Neuronal stem cell (in vitro differentiated cells): ENCODE measurements at places on chromosomes 7 and 10.
A peak's percentile ranks its signal among the peaks of the same experiment; 100 is the strongest.

GRCh38 chr10:126893841-126894240 lies 11.4 kb upstream of the DOCK1 start:
- DNase-seq, result no peak

DNA sequence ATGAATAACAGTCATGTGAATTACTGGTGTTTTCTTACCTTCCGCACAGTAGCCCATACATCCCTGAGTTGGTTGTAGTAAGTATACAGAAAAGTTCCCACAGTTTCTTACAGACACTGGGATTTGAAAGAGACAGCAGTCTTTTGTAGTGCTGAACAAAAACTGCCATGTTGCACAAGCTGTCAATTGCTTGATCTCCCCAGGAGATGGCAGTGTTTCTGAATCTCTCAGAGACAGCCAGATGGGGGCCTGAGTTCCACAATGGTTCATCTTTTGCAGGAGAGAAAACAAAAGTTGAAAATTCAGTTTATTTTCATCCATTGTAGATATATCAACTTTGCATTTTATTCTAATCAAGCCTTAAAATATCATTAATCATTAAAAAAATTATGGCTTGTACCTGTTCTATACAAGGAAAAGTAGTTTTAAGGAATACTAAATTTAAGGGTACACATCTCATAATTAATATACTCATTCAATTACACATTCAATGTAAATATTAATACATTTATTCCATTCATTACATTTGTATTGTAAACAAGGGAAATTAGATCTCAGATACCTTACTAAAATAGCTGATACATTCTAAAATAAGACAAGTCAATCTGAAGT lies 14.5 kb downstream of the VWDE start:
- DNase-seq, result peak; percentile 65

DNA sequence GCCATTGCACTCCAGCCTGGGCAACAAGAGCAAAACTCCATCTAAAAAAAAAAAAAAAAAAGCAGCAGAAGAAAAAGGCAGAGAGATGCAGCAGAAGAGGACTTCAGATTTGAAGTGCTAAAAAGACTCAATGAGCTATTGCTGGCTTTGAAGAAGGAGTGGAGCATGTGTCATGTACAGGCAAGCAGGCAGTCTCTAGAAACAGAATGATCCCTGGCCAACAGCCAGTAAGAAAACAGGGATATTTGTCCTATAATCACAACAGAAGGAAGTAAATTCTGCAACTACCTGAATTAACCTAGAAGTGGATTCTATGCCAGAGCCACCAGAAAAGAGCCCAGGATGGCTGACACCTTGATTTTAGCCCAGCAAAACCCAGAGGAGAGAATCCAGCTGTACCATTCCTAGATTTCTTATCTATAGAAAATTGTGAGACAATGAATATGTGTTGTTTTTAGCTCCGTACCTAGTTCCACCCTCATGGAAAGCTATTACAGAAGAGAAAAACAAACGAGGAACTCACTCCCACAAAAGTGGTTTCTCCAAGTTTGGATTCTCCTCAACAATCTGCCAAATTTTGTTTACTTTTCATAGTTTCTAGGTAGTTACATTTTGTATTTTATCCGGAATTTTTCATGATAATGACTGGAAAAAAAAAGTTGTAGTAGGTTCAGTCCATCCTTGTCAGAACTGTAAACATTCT lies 198.2 kb upstream of the GNAI1 start:
- no peak for DNase-seq

GRCh38 chr7:155032978-155033377 lies 30.1 kb upstream of the PAXIP1 start:
- no peak for DNase-seq

- no peak for DNase-seq
Measured at GRCh38 chr7:22173685-22174573, 183.0 kb downstream of the RAPGEF5 start.

GRCh38 chr7:8015100-8015745 lies 46.6 kb downstream of the GLCCI1 start:
- no peak for DNase-seq

- DNase-seq, result no peak
Measured at GRCh38 chr7:4665661-4666060, 16.4 kb upstream of the FOXK1 start.

DNA sequence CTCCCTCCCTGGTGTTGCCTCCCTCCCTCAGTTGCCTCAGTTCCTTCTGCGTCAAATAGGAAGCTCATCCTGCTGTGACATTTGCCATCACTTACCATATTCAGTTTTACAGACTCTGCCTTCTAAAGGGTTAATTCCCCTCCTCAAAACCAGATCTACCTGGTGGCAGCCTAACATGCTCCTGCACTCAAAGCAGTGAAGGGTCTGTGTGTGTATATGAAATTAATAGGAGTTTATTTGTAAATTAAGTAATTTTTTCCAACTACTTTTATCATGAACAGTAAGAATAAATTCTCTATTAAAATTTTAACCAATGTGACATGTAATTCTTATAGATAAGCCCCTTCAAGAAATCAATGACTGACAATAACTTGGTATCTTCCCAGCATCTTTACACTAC lies 158.6 kb upstream of the INSYN2A start:
- DNase-seq, result no peak
